ENCODE measurements at places on chromosomes 11 and 22.

GRCh38 chr22:38180841-38181452 lies 683 bp downstream of the PLA2G6 start:
- no peak for DNase-seq

DNA sequence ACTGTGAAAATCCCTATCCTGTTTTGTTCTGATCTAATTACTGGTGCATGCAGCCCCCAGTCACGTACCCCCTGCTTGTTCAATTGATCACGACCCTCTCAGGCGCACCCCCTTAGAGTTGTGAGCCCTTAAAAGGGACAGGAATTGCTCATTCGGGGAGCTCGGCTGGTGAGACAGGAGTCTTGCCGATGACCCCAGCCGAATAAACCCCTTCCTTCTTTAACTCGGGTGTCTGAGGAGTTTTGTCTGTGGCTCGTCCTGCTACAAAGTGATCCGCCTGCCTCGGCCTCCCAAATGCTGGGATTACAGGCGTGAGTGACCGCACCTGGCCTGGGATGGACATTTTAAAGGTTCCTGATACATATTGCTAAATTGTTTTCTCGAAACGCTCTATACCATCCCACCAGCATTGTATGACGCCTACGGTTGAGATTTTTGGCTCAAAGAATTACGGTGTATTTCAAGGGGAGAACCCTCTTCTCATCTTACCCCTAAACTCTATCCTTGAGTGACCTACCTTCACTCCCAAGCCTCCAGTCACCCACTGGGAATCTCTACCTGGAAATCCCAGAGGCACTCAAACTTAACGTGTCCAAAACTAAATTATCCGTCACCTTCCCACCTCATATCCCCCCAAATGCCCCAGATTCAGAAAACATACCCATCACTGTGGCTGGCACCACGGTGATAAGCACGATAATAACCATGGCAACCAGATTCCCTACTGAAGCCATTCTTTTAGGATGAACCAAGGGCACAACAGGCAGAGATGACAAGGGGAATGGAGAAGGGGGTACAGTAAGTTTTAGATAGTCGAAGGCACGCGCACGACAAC lies 789 bp upstream of the POLA2 start:
- no peak for DNase-seq

- no peak for DNase-seq
Observed at GRCh38 chr11:44848203-44848962, 102.3 kb downstream of the TP53I11 start.

DNA sequence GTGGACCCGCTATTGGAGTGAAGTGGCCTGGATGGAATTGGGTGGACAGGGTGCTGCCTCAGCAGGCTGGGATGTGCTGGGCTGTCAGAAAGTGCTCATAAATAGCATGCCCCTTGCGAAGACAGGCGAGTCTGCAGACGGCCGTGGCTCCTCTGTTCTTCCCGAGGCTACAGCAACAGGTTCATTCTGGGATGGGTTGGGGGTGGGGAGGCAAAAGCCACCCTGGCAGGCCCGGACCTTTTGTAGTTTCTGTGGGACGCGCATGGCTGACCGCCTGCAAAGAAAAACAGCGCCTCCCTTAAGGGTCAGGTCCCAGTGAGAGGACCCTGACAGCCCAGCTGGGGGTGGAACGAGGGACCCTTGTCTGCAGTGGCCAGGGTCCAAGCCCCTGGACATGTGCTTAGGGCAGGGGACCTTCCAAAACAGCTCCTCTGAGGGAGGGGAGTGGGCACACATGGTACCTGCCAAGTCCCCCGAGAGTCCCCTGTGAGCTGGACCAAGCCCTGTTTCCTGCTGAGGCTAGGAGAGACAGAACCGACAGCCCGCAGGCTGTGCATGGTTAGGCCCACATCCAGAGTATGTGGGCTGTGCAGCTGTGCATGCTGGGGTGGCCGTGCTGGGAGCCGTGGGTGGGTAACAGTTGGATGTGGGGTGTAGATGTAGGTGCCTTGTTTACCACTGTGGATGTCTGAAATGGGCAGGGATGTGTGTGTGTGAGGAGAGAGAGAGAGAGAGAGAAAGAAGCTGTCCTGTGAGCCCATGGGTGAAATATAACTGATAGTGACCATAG lies at the start of gene CRYBB3:
CRYBB3 (plus strand) TSS at position 128 of the 790 bp plus-strand sequence. CDS start 1,539 bp downstream, outside the sequence.
- no peak for DNase-seq

DNA sequence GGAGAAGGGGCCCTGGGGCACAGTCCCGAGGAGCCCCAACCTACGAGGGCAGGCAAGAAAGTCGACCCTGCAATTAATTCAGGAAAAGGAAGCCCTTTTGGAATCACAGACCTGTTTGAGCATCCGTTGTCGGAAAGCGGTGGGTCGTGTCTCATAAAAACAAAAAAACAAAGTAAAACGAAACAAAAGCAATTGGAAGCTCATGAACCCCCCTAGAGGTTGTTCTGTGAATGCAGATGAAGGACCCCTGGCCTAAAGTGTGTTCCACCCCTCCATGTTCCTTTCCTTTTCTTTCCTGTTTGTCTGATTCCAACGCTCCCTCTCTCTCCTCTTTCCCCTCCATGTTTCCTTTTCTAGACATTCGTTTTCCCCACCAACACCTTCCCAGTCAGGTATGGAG lies 203.7 kb downstream of the GRIK4 start:
- peak; percentile 47 for DNase-seq

DNA sequence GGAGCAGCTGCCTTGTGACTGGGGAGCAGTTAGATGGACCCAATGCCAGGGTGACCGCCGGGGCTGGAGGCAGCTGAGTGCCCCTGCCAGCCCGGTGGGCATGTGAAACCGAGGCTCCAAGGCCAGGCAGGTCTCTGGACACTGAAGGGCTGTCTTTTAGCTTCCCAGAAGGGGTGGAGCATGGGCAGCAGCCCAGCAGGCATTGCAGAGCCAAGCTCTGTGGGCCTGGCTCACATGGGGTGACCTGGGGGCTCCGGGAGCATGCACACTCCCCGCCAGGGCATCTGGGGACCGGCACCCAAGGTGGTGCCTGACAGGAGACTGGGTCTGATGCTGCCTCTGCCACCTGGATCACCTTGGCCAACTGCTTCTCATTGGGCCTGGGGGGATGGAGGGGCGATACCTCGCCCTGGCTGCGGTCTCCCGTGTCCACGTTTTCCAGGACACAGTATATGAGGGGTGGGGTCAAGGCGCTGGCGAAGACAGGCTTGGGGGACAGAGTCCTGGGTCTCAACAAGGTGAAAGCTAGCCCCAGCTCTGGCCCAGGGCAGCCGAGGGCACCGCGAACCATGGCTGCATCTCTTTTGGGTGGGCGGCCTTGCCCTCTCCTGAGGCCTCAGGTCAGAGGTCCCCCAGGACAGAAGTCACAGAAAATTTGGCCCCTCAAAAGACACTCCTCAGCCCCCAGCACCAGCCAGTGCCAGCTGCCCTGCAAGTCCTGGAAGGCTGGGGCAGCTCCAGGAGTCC lies 3.5 kb downstream of the INS start:
- DNase-seq: no peak

- DNase-seq: no peak
Observed at GRCh38 chr11:75394085-75394840, 5.1 kb upstream of the RPS3 start.

DNA sequence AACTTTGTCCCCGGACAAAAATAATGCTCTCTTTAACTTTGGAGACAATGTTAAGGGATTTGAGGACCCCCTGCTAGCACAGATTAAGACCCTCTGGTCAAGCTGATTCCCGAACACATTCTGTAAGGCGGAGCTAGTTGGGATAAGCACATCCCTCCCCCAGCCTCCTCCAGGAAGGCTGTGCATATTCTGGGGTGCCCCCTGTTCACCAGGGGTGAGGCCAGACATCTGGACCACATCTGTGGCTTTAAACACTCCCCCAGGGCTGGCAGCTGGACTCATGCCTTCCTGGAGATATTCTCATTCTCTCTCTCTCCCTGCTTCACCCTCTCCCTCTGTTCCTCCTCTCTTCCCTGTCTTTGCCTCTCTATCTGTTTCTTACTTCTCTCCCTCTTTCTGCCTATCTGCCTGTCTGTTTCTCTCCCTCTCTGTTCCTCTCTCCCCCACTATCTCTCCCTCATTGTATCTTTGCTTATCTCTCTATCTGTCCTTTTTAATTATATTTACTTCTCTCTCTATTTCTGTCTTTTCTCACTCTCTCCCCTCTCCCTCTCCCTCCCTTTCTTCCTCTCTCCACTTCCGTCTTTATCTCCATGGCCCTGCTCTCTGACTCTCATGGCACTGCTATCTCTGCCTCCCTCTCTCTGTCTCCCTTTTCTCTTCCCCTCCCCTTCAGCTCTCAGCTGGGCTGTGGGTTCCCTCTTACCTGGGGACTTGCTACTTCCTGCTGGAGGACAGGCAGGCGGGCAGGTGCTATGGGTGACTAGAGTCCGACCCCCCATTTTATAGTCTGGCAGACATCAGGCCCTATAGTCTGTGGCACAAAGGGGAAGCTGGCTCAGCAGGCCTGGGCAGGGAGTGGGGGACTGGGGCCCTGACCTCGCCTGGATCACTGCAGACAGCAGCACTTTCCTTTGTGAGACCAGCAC lies at the start of gene CRYBB1:
CRYBB1 (minus strand) TSS at position 757 of the 929 bp plus-strand sequence. CDS start 1,708 bp downstream, outside the sequence.
- DNase-seq: peak; percentile 46

All from AG20443 (cell line).